ENCODE measurements at places on chromosomes 2 and 18.

GRCh38 chr2:32836933-32837332, 109.8 kb upstream of the LTBP1 start:
- DNase-seq, result no peak

- DNase-seq, result no peak
Measured at GRCh38 chr2:159034713-159035112, 66.3 kb downstream of the TANC1 start.

GRCh38 chr2:18346344-18346743, 214.1 kb downstream of the RDH14 start:
- DNase-seq, result no peak

GRCh38 chr2:169822785-169823392, 1.8 kb downstream of the METTL5 start:
- DNase-seq, result no peak

GRCh38 chr2:98253461-98254070, 92.7 kb upstream of the CNGA3 start:
- DNase-seq, result no peak

DNA sequence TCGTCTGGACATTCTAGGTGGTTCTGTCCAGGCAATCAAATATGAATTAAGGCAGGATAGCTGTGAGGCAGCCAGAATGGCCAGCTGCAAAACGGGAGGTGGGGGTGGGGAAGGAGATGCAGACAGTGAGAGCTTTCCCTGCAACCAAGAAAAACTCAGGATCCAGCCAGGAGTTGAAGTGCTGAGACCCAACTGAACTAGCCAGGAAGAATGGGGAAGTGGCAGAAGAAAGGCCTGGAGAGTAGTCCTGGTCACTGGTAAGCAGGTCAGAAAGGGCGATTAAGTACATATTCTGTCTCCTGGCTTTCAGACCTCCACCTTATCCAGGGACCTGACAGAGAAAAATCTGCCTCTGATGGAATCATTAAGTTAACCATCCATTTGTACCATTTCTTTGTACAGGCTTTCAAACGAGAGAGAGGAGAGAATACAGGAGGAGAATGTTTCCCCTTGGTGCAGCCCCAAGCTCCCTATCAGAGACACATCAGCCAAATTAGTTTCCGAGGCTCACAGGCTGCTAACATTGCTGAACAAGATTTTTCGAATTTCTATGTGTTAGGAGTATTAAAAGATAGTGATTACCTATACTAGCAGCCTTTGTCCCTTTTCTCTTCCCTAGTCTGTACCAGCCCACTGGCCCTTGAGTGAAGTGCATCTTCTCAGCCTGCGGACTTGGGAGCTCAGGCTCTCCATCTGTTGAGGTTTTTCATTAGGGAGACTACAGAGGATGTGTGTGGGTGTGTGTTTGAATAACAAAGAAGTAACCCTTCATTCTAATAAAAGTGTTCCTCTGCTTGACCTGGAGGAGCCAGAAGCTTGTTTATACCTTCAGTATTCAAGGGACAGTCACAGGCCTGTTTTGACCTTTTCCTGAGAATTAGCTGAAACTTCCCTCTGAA, 12.5 kb upstream of the HOXD1 start:
- no peak for DNase-seq

DNA sequence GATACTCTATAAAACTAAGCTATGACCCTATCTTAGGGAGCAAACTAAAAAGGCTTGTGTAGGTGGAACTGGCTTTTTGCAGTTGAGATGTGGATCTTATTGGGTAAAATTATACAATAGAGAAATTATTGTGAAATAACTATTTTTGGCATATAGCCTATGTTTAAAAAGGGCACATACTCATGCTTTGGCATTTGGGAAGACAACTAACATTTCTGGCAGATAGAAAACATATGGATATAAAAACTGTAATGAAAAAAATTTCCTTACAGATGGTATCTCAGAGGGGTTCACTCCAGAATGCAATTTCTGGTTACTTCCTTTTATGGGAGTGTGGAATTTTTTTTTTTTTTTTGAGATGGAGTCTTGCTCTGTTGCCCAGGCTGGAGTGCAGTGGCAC, 120.1 kb upstream of the CCDC195 start:
- DNase-seq, result no peak

GRCh38 chr2:167987558-167987957, 259.8 kb downstream of the STK39 start:
- no peak for DNase-seq

Measured in activated gamma-delta T cell treated with Interleukin-2 at 50 U/mL for 16 hours (primary cell).